EH (cell line): ENCODE measurements at places on chromosomes 6 and 20.

- peak; percentile 77 for DNase-seq
Measured at GRCh38 chr20:50169329-50169823, 15.9 kb upstream of the PEDS1 start.

GRCh38 chr20:4559106-4559505, 162.6 kb upstream of the PRND start:
- no peak for DNase-seq

GRCh38 chr6:135094403-135094821, 39.8 kb upstream of the HBS1L start:
- DNase-seq: peak; percentile 30

DNA sequence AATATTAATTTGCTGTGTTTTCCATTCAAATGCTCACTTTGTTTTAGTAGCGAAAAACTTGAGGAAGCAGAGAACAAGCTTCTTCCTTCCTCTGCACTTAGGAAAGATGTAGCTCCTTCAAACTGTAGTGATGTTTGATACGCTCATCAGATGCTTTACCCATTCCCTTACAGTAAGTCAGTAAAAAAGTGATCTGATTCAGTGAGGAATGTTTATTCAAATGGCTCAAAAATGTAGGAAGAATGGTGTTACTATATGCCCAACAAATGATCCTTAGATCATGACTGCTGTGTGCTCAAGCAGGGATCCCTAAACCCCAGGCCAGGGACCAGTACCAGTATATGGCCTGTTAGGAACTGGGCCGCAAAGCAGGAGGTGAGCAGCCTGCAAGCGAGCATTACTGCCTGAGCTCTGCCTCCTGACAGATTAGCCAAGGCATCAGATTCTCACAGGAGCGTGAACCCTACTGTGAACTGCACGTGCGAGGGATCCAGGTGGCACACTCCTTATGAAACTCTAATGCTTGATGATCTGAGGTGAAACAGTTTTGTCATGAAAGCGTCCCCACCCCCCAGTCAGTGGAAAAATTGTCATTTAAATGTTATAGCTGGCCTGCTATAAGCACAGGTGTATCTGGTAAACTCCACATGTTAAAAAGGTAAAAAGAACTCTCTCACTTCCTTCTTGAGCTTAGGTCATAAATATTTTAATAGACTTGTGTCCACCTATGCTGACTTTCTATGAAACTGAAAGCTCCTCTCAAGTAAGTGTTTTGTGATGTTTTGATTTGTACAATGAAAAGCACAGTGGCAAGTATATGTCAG, 187.2 kb downstream of the FOXC1 start:
- DNase-seq: peak; percentile 62

DNA sequence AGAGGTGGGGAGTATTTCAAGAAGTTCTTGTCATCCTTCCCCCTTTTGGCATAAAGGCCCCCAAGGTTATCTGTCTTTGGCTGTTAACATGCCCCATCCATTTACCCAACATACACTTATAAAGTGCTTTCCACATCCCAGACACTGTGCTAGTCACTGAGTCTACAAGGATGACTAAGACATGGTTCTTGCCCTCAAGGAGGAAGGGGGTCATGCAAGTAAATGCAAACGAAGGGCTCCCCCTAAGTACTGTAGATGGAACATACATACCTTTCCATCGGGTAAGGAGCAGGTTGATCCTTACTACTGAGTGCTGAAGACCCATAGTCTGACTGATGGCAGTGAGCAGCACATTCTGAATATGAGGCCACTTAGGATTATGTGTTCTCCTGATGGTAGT, 38.3 kb downstream of the HECA start:
- DNase-seq: no peak

DNA sequence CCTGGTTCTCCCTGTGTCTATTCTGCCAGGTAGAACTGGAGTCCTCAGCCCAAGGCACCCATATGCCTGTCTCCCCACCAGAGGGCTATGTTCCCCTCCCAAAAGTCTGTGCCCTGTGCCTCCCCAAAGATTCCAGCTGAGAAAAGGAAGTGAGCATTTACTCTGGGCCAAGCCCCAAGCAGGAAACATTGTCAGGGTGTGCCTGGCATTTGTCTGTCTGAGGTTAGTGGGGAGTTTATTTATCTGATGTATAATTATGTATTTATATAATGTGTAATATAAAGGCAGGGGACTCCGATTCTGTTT, 5.6 kb downstream of the GDF5 start:
- DNase-seq: no peak

GRCh38 chr6:129490521-129491255, 219.3 kb downstream of the ARHGAP18 start:
- DNase-seq: peak; percentile 97

GRCh38 chr20:60895363-60896079, 356.5 kb upstream of the CDH4 start:
- DNase-seq: no peak

GRCh38 chr6:2839195-2839981, 2.3 kb downstream of the SERPINB1 start:
- peak; percentile 85 for DNase-seq

GRCh38 chr6:16299861-16300260, 61.5 kb downstream of the GMPR start:
- no peak for DNase-seq

GRCh38 chr6:124076336-124077048, 272.8 kb downstream of the NKAIN2 start:
- DNase-seq: no peak

- no peak for DNase-seq
Measured at GRCh38 chr20:57693002-57693582, 16.7 kb downstream of the PMEPA1 start.

DNA sequence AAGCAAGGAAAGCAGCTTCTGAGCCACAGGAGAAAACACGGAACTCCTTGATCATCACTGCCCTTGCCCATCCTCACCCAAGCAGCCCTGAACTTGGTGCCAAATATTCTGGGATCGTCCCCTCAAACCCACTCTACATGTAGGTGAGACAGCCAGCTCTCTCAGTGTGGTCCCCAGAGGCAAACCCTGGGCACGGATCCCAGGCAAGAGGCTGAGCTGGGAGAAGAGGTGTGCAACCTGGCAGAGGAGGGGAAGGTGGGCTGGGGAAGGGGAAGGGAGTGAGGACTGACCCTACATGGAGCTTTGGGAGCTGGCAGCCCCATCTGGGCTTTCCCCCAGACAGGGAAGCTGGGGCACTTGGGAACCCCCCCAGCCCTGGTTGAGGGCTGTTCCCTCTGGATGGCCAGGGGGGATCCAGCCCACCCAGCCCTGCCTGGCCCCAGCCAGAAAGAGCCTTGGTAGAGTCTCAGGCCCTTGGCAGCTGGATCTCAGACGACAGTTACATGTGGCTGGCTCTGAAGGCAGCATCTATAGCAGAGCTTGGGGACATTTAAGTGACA, 186.2 kb upstream of the CST7 start:
- DNase-seq: no peak

DNA sequence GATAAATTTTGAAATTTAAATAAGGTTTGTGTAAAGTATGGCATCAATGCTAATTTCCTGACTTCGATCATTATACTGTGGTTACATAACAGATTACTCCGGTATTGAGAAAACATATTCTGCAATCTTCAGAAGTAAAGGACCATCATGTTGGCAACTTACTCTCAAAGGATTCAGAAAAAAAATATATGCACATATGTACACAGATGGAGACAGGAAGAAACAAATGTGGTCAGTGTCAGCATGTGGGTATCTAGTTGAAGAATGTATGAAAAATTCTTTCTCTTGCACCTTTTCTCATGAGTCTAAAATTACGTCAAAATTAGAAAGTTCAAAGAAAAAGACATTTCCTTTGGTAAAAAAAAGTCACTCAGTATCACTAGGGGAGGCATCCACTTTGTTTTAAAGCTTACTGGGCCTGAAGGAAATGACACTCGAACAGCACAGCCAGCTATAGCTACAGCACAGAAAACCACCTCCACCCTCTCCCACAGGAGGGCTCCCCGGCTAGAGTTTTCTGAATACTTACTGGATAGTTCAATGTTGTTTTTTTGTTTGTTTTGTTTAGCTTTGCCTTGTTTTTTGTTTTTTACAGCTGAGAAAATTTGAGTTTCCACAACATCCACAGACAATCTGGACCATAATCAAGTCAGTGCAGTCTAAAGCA, 317.2 kb upstream of the AGPAT4 start:
- no peak for DNase-seq

GRCh38 chr20:36582322-36582721, 8.9 kb downstream of the TGIF2 start:
- no peak for DNase-seq

GRCh38 chr6:12548526-12548925, 168.0 kb upstream of the PHACTR1 start:
- DNase-seq: peak; percentile 95

- DNase-seq: no peak
Measured at GRCh38 chr6:136635615-136636014, 85.4 kb upstream of the MAP7 start.

GRCh38 chr6:4010689-4011090, 68.2 kb downstream of the FAM217A start:
- no peak for DNase-seq

- DNase-seq: peak; percentile 19
Measured at GRCh38 chr6:79762370-79762769, 131.2 kb downstream of the SH3BGRL2 start.

DNA sequence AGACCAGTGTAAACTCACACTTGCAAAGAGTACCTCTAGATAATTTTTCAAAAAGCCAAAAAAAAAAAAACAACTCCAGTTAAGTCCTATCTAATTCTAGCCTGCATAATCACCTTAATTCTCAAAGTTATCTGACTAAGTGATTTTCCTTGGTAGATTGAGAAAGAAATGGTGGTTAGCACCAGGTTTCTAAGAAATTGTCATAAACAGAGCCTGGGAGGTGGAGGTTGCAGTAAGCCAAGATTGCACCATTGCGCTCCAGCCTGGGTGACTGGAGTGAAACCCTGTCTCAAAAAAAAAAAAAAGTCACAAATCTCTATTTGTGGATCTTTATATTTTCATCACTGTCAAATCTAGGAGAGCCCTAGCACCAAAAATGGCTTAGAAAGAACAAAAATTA, 8.9 kb downstream of the FBXO5 start:
- DNase-seq: no peak

- DNase-seq: peak; percentile 52
Measured at GRCh38 chr6:157954150-157955117, 27.2 kb upstream of the SYNJ2 start.

DNA sequence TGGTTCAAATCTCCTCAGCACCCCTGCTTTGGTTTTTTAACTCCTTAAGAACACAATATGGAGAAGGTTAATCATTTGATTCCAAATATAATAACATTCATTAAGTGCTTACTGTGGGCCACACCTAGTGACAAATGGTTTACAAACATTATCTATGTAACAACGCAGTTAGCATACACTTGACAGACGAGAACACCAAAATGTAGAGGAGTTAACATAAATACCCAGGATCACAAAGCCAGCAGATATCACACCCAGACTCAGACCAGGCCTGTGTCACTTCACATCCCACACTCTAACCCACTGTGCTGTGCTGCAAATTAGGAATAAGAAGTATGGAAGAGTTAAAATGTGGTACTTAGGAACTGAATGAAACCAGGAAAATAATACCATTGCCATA, 82.9 kb downstream of the AGPAT4 start:
- no peak for DNase-seq

DNA sequence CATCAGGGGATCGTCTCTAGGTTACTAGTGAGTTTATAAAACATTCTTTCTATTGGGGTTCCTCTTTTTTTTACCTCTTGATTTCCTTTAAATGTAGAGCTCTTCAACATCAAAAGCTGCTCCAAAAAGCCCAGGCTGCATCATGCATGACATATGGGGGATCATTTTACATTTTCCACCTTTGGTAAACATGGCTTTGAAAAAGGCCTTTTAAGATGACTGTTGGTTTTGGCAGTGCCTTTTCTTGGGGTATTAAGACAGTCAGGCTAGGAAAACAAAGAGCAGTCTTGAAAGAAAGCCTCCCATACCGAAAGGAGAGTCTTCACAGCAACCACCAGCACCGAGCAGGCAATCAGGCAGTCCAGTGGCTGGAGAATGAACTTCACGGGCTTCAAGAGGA, 73.2 kb downstream of the NPEPL1 start:
- DNase-seq: no peak

DNA sequence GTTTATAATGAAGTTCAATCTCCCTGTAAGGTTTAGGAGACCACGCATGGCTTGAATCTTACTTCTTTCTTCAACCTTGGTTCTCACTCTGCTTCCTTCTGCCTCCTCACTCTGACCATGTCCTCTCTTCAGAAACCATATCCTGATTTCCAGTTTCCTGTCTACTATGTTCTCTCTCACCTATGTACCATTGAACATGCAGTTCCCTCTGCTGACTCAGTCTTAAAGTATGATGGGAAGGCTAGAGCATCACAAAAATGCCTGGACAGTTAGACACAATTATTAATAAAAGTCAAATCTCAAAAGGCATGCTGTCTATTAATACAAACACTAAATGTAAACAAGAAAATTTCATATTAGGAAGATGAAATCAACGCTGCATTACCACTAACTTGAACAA, 151.6 kb downstream of the PRKN start:
- DNase-seq: no peak

DNA sequence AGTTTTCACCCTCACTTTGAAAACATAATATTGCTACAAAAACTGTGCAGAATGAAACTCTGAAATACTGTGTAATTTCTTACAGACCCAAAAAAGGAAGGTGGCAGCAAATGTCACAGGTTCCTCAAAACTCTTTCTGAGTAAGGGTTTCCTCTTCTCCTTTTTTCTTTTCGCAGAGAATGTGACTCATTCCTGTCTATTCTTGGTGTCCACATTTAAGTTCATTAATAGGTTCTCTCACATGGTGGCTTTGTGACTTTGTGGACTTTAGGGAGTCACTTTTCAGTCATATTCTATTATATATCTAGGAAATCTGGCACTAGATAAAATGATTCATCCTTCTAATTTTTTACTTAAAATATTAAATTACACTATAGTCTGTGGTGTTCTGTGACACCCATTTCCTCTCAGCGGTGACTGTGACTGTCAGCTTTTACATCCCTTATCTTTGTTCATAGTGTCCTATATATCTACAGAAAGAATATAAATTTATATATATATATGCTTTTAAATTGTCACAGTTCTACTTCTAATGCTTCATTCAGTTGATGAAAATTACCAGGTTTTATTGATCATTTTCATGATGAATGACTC, 126.8 kb upstream of the HCRTR2 start:
- DNase-seq: no peak

DNA sequence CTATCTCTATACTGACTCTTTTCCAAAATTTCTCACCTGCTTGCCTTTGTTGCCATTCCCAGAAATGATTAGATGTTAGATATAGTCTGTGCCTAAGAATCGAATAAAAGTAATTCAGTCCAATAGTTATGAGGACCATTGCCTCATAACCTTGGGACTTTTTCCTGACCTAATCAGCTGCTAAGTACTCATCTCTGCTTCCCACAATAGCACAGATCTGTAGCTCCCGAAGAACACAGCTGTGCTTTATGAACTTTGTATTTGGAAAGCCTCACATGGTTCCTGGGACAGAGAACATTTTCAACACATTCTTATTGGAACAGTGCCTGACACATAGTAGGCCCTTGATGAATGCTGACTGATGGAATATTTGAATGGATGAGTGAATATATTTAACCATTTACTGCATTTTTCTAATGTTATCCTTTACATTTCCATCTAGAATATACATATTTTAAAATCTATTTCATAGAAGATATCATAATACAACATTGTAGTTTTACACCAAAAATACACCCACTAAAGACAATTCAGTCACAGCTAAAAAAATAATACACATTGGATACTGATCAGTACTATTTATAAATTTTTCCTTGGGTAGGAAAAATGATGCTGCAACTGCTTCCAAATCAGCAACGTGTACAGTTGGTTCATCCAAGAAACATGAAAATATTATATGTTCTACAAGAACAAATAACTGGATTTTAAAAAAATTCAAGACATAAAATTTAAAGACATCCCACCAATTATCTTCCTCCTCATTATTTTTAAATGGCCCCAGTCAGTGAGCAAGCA, 53.9 kb downstream of the HS3ST5 start:
- no peak for DNase-seq

- peak; percentile 57 for DNase-seq
Measured at GRCh38 chr20:46040902-46041535, 12.0 kb downstream of the SLC12A5 start.
